ENCODE measurements at places on chromosomes 3 and 15. TPM values are rescaled to one million over a fixed set of nuclear protein-coding genes. Genes with fewer than 3 reads are reported as not detected.

DNA sequence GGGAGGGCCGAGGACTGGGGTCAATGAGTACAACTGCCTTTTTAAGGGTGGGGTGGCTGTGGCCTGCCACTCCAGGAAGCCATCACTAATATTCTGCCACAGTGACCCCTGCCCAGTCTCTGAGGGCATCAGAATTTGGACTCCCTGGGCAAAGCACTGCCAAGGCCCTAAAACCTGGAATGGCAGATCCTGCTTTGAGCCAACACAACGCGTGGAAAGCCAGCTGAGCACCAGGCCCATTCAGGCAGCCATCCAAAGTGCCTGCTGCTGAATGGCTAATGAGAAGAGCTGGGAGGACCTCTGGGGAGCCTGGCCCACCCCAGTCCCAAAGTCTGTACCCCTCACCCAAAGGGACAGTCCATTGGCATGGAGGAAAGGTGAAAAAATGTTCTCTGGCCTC lies 5.0 kb downstream of the TWF2 start:
- DNase-seq: no peak

DNA sequence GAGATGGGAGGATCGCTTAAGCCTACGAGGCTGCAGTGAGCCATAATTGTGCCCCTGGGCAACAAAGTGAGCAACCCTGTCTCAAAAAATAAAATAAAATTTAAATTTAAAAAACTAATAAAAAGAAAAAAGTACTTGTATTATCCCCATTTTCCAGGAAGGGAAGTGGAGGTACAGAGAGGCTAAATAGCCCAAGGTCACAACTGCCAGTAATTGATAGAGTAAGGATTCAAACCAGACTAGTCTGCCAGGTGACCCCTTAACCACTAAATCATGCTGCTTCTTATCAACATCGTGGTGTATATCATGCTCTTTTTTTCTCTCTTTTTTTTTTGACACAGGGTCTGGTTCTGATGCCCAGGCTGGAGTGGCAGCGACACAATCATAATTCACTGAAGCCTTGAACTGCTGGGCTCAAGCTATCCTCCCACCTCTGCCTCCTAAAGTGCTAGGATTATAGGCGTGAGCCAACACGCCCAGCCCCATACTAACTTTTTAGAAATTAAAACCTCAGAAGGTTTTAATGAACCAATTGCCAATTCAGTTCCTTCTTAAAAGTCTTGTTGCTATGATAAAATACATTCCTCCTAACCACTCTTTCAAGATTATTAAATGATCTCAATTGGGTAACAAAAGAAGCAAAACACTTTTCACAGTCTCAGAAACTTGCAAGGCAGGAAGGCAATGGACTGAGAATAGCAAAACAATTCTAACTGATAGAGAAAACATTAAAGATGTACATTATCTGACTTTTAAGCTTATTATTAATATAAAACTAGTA lies 30.5 kb downstream of the HERC1 start:
- DNase-seq: no peak

The GP5 gene
- total RNA-seq: 0.31 TPM

DNA sequence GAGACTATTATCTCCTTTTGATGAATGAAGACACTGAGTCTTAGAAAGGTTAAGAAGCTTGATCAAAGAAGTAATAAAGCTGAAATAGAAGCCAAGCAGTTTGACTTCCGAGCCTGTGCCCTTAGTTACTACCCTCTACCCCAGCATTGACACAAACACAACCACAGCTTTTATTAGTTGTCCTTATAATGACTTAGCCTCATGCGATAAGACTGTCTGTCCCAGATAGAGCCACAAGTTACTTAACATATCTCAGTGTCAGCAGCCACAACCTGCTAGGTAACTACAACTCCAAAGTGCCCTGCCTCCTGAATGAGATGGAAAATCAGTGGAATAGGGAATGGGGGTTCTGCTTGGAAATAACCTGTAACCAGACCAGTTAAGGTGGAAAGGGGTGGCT lies 781.6 kb upstream of the CFAP20DC start:
- no peak for DNase-seq

GRCh38 chr3:190169877-190170276 lies 49.2 kb upstream of the P3H2 start:
- DNase-seq: peak; percentile 17

DNA sequence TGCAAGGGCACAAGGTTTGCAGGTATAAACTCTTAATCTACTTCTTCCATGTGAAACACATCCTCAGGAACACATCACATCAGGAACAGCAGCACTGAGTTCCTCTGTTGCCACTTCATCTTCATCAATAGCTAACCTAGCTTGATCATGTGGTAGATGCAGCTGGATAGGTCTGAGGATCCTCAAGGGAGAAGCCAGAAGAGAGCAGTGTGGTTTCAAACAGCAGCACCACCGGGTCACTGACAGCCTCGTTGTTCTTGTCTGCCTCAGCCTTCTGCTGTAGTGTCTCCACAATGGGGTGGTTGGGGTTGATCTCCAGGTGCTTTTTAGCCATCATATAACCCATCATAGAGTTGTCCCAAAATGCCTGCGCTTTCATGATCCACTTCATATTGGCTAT lies 58.8 kb downstream of the ADAM10 start:
- DNase-seq: no peak

DNA sequence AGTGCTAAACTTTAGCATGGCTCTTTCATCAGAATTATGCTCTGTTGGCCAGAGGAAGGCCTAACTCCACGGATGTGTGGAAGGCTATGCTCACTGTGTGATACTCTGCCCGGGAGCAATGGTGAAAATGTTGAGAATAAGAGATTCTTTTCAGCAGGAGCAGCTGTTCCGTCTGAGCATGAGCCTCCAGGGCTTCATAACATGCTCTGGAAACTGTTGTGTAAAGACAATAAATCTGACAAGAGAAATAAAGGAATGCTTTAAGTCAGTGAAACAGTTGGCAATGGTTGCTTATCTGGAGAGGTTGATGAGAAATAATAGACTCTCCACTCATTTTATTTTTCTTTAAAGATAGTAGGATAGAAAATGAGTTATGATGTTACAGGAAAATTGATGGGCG lies 269.8 kb downstream of the DIPK2A start:
- DNase-seq: peak; percentile 36

The ADAMTS9 gene
- total RNA-seq: 1.0 TPM

GRCh38 chr3:46998121-46998851 lies 18.8 kb downstream of the NBEAL2 start:
- DNase-seq: no peak

Data from myocyte (in vitro differentiated cells).